ENCODE measurements at places on chromosomes 4 and X.

DNA sequence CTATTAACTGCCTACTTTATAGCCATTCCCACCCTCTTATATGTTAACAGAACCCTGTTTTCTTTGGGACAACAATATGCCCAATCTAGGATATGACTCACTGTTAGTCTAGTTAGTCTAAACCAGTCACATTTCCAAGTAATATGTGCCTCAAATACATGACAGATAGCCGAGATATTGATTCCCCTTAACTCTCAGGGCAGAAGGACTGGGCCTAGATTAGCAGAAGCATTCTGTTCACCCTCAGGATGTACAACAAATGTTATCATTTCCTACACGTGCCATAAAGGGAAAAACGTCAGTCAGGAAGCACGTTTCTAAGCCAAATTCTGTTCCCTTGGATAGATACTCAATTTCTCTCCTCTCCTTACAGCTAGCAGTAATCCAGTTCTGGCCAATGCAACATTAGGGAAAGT lies 114.1 kb downstream of the SLC10A7 start:
- H3K4me3 ChIP-seq: no peak overlapping the region
- H3K36me3 ChIP-seq: no peaks in the 10 kb centered on the region
- no peak for DNase-seq

GRCh38 chrX:126164226-126164625 lies 1.9 kb downstream of the DCAF12L2 start:
- H3K4me3 ChIP-seq: no peak overlapping the region
- no peaks in the 10 kb centered on the region for H3K27me3 ChIP-seq
- no peak overlapping the region for H3K27ac ChIP-seq
- no peaks in the 10 kb centered on the region for H3K36me3 ChIP-seq
- H3K4me1 ChIP-seq: no peaks in the 10 kb centered on the region

GRCh38 chrX:39690541-39691415 lies 407.0 kb downstream of the BCOR start:
- H3K4me3 ChIP-seq: no peak overlapping the region
- H3K4me1 ChIP-seq: no peaks in the 10 kb centered on the region
- no peaks in the 10 kb centered on the region for H3K27me3 ChIP-seq
- DNase-seq: no peak
- no peaks in the 10 kb centered on the region for H3K36me3 ChIP-seq
- no peak overlapping the region for H3K27ac ChIP-seq

DNA sequence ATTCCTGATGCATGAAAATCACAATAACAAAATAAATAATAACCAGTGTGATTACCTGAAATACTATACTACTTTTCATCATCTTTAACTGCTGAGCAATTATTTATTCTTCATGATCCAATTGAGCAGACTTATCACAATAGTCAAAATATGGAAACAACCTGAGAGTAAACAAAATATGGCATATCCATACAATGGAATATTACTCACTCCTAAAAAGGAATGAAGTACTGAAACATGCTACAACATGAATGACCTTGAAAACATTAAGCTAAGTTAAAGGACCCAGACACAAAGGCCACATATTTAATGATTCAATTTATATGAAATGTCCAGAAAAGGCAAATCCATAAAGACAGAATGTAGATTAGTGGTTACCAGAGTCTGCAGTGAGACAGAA lies 146.8 kb downstream of the MID1IP1 start:
- no peak overlapping the region for H3K27ac ChIP-seq
- H3K4me3 ChIP-seq: no peak overlapping the region
- no peak for DNase-seq
- H3K27me3 ChIP-seq: no peaks in the 10 kb centered on the region

DNA sequence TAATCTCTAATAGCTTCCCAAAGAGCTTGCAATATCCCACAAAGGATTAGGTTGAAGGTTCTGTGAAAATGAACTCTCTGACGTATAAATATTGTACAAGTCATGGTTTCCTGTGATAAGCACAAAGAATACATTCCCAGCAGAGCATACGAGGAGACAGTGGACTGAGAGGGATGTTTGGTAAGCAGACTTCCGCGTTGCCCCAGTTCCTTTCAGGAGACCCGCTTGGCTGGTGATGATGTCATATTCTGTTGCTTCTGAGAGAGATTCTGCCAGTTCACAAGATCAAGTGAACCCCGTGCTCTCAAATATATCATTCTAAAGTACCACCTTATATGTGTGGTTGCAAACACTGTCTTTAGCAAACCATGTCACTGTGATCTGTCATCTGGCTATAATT lies 323.9 kb upstream of the CASK start:
- H3K27ac ChIP-seq: no peak overlapping the region
- no peaks in the 10 kb centered on the region for H3K27me3 ChIP-seq

DNA sequence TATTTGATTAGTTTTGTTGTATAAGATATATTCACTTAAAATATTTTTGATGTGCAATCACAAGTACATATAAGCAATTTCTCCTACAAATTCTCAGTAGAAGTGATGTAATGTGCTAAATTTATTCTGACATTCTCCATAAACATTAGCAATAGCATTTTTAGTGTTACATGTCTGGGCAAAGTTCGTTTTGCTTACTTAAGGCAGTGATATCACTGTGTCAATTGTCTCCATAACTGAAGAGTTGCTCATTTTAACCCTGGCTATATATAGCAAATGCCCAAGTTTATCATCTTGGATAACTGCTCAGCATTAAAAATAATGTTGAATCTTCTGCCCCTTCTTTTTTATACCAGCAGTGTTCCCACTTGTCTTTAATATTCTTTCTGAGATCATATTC lies 340.0 kb upstream of the NDST4 start:
- H3K27me3 ChIP-seq: no peaks in the 10 kb centered on the region
- H3K36me3 ChIP-seq: no peaks in the 10 kb centered on the region
- no peak overlapping the region for H3K27ac ChIP-seq
- no peak for DNase-seq
- H3K4me1 ChIP-seq: no peaks in the 10 kb centered on the region

GRCh38 chr4:143375326-143376073 lies 38.8 kb downstream of the GAB1 start:
- H3K27me3 ChIP-seq: no peaks in the 10 kb centered on the region
- no peak for DNase-seq
- no peaks in the 10 kb centered on the region for H3K4me1 ChIP-seq
- H3K36me3 ChIP-seq: no peaks in the 10 kb centered on the region

- DNase-seq: no peak
- peaks cover 3% of the 10 kb centered on the region for H3K27me3 ChIP-seq
- H3K4me3 ChIP-seq: no peak overlapping the region
Measured at GRCh38 chrX:135273162-135273561, 21.3 kb downstream of the ETDA start.

- no peak overlapping the region for H3K4me3 ChIP-seq
- no peaks in the 10 kb centered on the region for H3K36me3 ChIP-seq
- DNase-seq: no peak
- no peaks in the 10 kb centered on the region for H3K27me3 ChIP-seq
- no peak overlapping the region for H3K27ac ChIP-seq
- no peaks in the 10 kb centered on the region for H3K4me1 ChIP-seq
Measured at GRCh38 chr4:36494747-36495146, 213.3 kb downstream of the DTHD1 start.

DNA sequence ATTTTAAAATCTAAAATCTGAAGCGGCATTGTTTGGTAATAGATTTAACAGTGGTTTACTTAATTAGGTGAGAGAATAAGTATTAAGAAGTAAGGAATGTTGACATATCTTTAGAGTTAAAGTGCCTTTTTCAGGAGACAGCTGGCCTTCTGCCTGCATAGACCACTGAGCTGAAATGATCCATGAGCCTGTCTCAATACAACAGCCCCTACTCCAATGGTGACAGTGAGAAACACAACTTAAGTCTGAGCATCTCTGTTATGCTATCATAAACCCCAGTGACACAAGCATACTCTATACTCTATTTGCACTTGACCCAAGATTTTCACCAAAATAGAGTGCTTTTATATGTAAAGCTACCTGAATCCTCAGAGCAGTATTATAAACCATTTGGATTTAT lies 137.9 kb downstream of the GRIA2 start:
- no peak overlapping the region for H3K4me3 ChIP-seq
- no peak for DNase-seq
- H3K36me3 ChIP-seq: no peaks in the 10 kb centered on the region
- no peaks in the 10 kb centered on the region for H3K27me3 ChIP-seq

DNA sequence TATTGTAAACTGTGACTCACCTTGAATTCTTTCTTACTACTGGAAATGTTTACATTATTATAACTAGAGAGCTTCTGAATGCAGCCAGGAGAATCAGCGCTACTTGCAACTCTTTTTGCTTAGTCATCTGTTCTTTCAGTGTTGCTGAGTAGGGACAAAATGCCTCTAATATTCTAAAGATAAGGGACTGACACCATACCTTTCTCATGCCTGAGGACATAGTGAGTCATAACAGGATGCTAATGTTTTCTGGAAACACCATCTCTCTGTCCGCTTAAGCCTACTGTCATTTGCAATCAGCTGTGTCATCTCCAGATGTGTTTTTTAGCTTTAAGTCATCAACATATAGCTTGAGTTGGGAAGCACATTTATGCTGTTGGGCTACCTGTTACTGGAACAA lies 108.3 kb downstream of the QRFPR start:
- peaks cover 15% of the 10 kb centered on the region for H3K4me1 ChIP-seq
- peak overlapping the region; percentile 29 for H3K27ac ChIP-seq
- no peak overlapping the region for H3K4me3 ChIP-seq
- peak; percentile 20 for DNase-seq

- H3K4me3 ChIP-seq: no peak overlapping the region
- no peak for DNase-seq
- no peaks in the 10 kb centered on the region for H3K4me1 ChIP-seq
- H3K36me3 ChIP-seq: no peaks in the 10 kb centered on the region
- no peaks in the 10 kb centered on the region for H3K27me3 ChIP-seq
- H3K27ac ChIP-seq: no peak overlapping the region
Measured at GRCh38 chr4:130080872-130081451, 985.0 kb downstream of the C4orf33 start.

DNA sequence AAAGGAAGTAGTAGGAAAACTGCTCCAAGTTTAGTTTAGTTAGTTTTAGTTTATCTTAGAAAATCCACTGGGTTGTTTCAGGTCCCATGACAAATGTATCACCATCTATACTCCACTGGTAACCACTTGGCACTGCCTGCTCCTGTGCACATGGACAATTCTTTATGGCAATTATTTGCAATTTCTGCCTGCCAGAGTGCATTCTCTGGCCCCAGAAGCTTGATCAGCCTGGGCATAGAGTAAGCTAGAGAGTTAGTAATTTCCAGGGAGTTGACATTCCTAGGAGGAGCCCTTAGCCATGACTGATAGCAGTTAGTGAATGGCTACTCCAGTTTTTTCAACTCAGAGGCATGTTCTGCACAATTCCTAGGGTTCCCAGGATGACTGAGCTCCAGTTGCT lies 203.2 kb upstream of the FGF13 start:
- H3K27me3 ChIP-seq: no peaks in the 10 kb centered on the region
- H3K4me3 ChIP-seq: no peak overlapping the region
- H3K4me1 ChIP-seq: peaks cover 8% of the 10 kb centered on the region
- DNase-seq: no peak
- H3K27ac ChIP-seq: no peak overlapping the region

GRCh38 chr4:71334465-71334882 lies 4.3 kb upstream of the SLC4A4 start:
- H3K4me3 ChIP-seq: no peak overlapping the region
- no peaks in the 10 kb centered on the region for H3K4me1 ChIP-seq
- no peak overlapping the region for H3K27ac ChIP-seq
- peak; percentile 15 for DNase-seq
- H3K36me3 ChIP-seq: no peaks in the 10 kb centered on the region

DNA sequence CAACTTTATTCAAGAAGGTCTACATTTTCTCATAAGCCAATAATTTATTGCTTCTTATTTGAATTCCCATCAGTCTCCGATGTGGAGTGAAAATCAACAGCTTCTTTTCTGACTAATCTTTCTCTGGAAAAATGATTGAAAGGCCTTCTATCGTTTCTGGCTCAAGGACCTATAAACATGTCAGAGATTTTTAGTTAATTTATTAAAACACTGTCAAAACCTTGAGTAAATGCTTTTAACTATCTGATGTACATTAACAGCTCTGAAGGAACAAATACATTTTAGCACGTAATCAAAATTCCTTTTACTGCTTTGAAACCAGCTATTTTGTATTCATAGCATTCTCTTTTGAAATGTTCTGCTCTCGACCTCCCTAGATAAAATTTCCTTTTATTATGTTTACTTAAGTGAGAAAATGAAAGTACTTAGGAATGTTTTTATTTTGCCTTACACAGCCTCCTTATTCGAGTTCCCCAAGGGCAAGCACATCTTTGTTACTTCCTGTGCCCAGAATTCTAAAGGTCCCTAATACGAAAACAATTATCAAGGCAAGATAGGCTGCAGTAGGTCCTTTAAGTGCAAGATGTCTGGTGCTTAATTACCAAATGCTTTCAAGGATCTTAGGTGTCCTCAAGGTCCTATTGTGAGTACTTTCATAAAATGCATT lies 3.1 kb upstream of the ZFX start:
- DNase-seq: peak; percentile 53
- H3K4me3 ChIP-seq: peak overlapping the region; percentile 48
- H3K27me3 ChIP-seq: no peaks in the 10 kb centered on the region
- peak overlapping the region; percentile 92 for H3K27ac ChIP-seq
- H3K36me3 ChIP-seq: no peaks in the 10 kb centered on the region

Measured in PC-9 (cell line).